ENCODE measurements at places on chromosomes 3 and 15.

DNA sequence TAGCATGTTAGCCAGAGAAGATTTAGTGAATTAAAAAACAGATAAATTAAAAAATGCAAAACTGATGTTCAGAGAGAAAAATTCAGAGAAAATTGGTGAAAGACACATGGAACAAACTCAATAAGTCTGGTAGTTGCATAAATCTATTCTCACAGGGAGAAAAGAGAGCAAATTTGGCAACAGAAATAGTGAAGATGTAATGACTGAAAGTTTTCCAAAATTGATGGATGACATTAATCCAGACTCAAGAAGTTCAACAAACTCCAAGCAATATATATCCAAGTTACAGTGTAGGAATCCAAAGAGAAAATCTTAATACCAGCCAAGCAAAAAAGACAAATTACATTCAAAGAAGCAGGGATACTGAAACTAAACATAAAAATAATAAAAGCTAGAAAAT lies 302.7 kb upstream of the ARPP21 start:
- no peak for DNase-seq

GRCh38 chr3:152635389-152635788 lies 199.5 kb upstream of the P2RY1 start:
- DNase-seq: no peak

DNA sequence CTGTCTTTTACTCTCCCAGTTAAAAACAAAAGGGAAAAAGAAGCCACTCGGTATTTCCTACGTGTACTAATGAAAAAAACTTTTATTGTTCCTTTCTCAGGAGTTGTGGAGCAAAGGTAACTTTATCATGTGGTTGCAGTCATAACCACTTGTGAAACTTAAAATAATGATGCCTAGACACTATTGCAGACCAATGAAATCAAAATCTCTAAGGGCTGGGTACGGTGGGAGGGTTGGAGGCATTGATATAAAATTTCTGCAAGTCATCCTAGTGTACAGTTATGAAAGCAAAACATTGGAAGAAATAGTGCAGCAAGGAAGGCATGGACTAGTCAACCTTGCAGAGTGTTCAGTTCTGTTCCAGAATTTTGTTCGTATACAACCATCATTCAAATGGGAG lies 808.8 kb downstream of the TUSC7 start:
- DNase-seq: no peak

GRCh38 chr15:69971771-69972170 lies 125.9 kb downstream of the TLE3 start:
- DNase-seq: no peak

DNA sequence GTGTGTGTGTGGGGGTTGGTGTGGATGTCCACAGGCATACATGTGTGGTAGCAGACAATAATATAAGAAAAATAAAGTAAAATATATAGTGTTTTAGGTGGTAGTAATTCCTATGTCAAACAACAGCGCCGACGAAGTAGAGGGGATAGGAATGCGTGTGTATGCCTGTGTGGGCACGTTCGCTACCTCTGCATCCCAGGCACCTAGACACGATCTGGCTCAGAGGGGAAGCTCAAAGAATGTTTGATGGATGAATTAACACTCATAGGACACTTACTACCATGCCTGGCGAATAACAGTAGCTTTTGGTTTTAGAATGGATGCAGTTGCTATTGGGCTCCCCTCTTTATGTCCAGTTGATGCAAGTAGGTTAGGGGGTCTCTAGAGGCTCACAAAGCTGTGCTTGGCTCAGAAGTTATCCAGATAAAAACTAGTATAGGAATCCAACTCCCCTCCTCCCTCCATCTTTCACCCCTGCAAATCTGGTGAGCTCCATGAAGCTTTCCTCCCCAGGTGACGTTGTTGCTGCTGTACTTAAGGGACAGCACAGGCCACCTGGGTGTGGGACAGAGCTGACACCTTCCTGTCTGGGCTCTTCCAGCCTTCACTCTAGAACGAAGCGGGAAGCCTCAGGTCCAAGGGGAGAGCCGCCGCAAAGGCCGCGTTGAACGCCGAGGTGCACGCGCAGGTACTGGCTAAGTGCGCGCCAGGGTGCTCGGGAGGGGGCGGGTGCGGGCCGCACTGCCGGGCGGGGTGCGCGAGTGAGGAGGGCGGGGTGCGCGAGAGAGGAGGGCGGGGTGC lies 192.6 kb upstream of the LYSMD4 start:
- DNase-seq: no peak

DNA sequence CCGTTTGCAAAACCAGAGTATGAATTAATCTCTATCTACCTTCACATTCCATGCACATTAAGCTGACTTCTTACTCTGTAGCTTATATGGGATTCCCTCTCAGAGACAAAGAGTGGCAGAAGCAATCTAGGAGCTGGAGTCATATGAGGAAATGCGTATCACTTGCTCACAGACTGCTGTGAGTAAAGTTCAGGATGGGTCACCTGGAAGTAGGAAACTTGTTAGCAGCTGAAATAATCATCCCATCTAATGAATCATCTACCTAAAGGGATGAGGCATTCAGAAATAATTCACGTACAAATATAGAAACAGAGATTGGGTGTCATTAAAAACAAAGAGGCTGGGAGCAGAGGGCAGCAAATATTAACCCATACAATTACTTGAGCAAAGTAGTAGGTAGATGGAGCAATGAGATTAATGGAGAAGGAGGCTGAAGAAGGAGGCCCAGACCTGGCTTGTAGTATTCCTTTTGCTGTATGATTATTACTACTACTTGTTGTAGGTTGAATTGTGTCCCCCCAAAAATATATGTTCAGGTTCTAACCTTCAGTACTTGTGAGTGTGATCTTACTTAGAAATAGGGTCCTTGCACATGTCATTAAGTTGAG lies 866.3 kb downstream of the ROBO2 start:
- no peak for DNase-seq

GRCh38 chr15:83372434-83372891 lies 74.7 kb upstream of the SH3GL3 start:
- DNase-seq: no peak

DNA sequence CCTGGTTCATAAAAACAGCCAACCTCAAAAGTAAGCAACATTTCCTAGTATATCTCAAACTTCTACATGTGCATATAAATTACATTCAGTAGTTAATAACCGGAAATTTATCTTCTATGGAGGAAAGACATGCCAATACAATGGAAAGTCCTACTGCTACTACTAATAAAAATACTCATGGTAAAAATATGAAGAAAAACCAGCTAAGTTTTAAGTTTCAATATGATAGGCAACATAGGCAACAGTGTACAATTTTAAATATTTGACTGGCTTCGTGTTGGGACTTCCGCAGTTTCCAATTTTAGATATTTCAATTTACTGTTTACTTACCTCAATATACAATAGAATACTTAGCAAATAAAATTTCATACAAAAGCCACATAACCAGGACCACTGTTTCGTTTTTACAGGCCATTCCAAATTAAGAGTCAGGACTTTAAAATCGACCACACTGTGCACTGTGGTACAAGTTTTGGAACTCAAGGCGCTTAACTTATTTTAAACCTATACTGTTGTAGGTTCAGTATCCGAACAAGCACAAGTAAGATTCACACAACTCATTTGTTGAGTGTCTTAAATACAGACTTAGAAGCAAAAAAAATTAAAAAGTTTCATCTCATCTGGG lies 2.9 kb downstream of the NAA50 start:
- DNase-seq: no peak

- no peak for DNase-seq
Measured at GRCh38 chr15:33360886-33361285, 50.1 kb downstream of the RYR3 start.
